ENCODE measurements at places on chromosomes 16 and 17.

GRCh38 chr17:27403480-27404005, 52.7 kb upstream of the KSR1 start:
- H3K27ac ChIP-seq: no peak overlapping the region
- DNase-seq: no peak
- no peak overlapping the region for H3K4me3 ChIP-seq
- no peaks in the 10 kb centered on the region for H3K36me3 ChIP-seq

DNA sequence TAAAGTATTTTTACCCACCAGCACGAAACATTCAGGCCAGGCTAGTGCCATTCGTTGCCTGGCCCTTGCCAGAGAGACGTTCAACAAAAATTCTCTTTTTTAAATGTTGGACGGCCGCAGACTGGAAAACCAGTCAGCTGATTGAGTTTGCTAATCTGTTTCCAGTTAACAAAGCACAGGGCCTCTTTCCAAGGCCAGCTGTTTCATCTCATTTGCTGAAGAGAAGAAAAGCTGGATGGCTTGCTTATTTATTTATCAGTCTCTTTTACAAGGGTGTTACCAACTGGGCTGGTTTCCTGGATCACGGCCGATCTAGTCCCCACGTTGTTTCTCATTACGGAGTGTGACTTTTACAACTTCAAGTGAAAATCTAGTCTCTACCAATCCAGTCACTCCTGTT, 418.7 kb upstream of the DYNLRB2 start:
- DNase-seq: no peak
- H3K27ac ChIP-seq: no peak overlapping the region
- H3K4me1 ChIP-seq: no peaks in the 10 kb centered on the region
- H3K36me3 ChIP-seq: no peaks in the 10 kb centered on the region
- H3K4me3 ChIP-seq: no peak overlapping the region

- H3K36me3 ChIP-seq: peaks cover 88% of the 10 kb centered on the region
- H3K27ac ChIP-seq: no peak overlapping the region
- no peaks in the 10 kb centered on the region for H3K4me1 ChIP-seq
- H3K27me3 ChIP-seq: no peaks in the 10 kb centered on the region
- peak overlapping the region; percentile 40 for H3K4me3 ChIP-seq
- DNase-seq: peak; percentile 48
Measured at GRCh38 chr17:78993241-78993956, 13.7 kb upstream of the LGALS3BP start.

- peaks cover 8% of the 10 kb centered on the region for H3K4me1 ChIP-seq
- H3K27ac ChIP-seq: no peak overlapping the region
- H3K36me3 ChIP-seq: peaks cover 5% of the 10 kb centered on the region
- no peak overlapping the region for H3K4me3 ChIP-seq
- H3K27me3 ChIP-seq: no peaks in the 10 kb centered on the region
- DNase-seq: no peak
Measured at GRCh38 chr17:60386147-60387058, 5.5 kb downstream of the USP32 start.

GRCh38 chr17:20073055-20073979, 64.2 kb downstream of the SPECC1 start:
- no peak overlapping the region for H3K27ac ChIP-seq
- H3K4me3 ChIP-seq: no peak overlapping the region
- no peak for DNase-seq
- H3K27me3 ChIP-seq: peaks cover 32% of the 10 kb centered on the region
- no peaks in the 10 kb centered on the region for H3K36me3 ChIP-seq

GRCh38 chr16:49014277-49015224, 267.1 kb downstream of the CBLN1 start:
- H3K4me3 ChIP-seq: no peak overlapping the region
- H3K36me3 ChIP-seq: no peaks in the 10 kb centered on the region
- no peak overlapping the region for H3K27ac ChIP-seq
- H3K27me3 ChIP-seq: no peaks in the 10 kb centered on the region
- DNase-seq: no peak

DNA sequence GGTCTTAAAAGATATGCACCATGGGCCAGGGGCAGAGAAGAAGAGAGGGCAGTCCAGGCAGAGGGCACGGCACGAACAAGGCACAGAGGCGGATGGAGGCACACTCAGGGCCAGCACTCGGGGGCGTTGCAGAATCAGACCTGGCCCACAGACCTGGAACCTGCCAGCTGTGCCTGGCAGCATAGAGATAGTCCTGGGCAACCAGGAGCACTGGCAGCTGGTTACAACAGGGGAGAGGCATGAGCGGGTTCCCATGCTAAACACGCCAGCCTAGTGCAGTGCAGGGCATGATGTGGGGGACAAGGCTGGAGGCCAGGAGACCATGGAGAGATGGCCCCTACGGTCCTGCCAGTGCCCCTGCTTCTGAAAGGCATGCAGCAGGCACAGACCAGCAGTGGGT, 56.9 kb upstream of the RBFOX3 start:
- no peaks in the 10 kb centered on the region for H3K4me1 ChIP-seq
- no peak for DNase-seq
- no peak overlapping the region for H3K27ac ChIP-seq
- H3K4me3 ChIP-seq: peak overlapping the region; percentile 60

GRCh38 chr17:77651988-77652387, 306.5 kb upstream of the TNRC6C start:
- H3K4me1 ChIP-seq: no peaks in the 10 kb centered on the region
- no peaks in the 10 kb centered on the region for H3K27me3 ChIP-seq
- no peak for DNase-seq
- H3K27ac ChIP-seq: no peak overlapping the region

DNA sequence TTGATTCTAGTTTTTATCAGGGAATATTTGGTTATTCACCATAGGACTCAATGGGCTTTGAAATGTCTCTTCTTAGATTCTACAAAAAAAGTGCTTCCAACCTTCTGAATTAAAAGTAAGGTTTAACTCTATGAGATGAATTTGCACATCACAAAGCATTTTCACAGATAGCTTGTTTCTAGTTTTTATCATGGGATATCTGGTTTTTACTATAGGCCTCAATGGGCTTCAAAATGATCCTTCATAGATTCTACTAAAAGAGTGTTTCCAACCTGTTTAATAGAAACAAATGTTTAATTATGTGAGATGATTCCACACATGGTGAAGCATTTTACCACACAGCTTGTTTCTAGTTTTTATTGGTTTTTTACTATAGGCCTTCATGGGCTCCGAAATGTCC, 560.7 kb downstream of the KCNJ18 start:
- H3K27ac ChIP-seq: no peak overlapping the region
- no peaks in the 10 kb centered on the region for H3K27me3 ChIP-seq
- H3K4me3 ChIP-seq: no peak overlapping the region
- DNase-seq: no peak

- no peak for DNase-seq
- H3K27me3 ChIP-seq: no peaks in the 10 kb centered on the region
- H3K36me3 ChIP-seq: no peaks in the 10 kb centered on the region
- H3K27ac ChIP-seq: no peak within 1 kb of the TSS
Measured at GRCh38 chr17:43846963-43847371, at the start of gene CD300LG. CD300LG (plus strand) TSS chr17:43847176; CDS start chr17:43847217, 41 bp downstream.

- H3K36me3 ChIP-seq: peaks cover 11% of the 10 kb centered on the region
- no peak overlapping the region for H3K4me3 ChIP-seq
- no peaks in the 10 kb centered on the region for H3K27me3 ChIP-seq
- H3K27ac ChIP-seq: no peak overlapping the region
Measured at GRCh38 chr17:16081507-16082087, 82.0 kb downstream of the TTC19 start.

DNA sequence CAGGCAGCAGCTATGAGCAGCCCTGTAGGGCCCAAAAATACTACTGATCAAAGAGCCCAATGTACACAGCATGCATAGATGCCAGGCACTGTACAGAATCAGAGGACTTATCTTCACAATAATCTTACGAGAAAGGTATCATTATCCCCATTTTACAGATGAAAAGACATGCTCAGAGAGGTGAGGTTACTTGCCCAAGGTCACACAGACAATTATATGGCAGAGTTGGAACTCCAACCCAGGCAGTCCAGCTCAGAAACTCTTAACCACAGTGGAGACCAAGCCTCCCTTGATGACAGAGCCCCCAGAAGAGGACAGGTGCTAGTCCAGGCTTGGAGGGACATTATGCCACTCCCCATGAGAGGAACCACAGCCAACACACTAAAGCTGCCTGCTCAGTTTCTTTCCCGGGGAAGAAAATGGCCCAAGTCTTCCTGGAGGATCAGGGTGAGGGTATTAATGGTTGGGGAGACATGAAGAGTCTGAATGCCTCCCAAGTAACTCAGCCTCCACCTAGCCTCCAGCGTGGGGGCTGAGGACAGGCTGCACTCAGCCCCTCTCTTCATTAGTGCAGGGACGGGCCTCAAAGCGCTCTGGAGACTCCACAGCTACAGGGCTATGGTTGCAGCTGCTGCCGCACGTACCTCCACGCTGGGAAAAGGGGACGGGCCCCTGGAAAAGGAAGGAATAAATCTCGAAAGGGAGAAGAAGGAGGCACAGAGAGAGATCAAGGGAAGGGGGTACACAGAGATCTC, 826 bp downstream of the UNC119 start:
- H3K4me3 ChIP-seq: peak overlapping the region; percentile 67
- no peak overlapping the region for H3K27ac ChIP-seq
- DNase-seq: no peak
- peaks cover 12% of the 10 kb centered on the region for H3K4me1 ChIP-seq

- no peaks in the 10 kb centered on the region for H3K27me3 ChIP-seq
- no peak overlapping the region for H3K4me3 ChIP-seq
- DNase-seq: no peak
- H3K36me3 ChIP-seq: peaks cover 70% of the 10 kb centered on the region
Measured at GRCh38 chr16:21628121-21628726, 24.2 kb downstream of the IGSF6 start.

DNA sequence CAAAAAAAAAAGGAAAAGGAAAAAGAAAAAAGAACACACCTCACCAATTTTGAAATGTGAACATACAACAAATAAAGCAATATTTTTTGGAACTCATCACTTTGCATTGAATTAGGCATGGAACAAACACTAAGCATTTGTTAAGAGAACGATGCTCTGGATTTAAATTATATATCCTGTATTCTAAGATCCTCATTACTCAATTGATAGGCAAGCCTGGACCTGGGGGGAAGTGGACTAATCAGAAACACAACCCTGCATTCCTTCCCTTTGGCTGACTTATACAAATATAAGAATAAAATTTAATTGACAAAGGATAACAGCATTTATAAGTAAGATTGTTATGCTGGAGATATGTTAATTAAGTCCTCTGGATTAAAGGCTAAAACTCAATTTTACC, 2.2 kb downstream of the GJC1 start:
- H3K4me1 ChIP-seq: peaks cover 7% of the 10 kb centered on the region
- H3K27ac ChIP-seq: no peak overlapping the region
- peak overlapping the region; percentile 60 for H3K4me3 ChIP-seq

Measured in neuronal stem cell (in vitro differentiated cells).